ENCODE measurements at places on chromosomes 6 and 20.

DNA sequence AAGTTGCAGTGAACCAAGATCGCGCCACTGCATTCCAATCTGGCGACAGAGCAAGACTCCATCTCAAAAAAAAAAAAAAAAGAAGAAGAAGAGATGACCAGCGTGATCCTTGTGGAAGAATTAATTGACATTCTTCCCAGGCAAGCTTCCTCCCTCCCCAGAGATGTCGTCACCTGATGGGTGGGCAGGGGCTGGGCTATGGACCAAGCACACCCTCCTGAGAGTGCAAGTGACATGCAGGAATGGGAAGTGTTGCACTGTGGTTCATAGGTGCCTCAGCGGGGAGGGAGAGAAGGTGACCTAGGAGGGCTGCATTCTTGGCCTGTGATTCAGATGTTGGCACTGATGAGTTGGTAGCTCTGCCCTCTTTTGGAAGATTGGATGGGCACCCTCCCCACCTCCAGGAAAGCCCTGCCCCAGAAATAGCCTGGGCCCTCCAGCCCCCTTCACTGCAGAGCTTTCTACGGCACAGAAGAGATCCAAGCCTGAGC lies 37.8 kb downstream of the TAF8 start:
- no peak for DNase-seq

DNA sequence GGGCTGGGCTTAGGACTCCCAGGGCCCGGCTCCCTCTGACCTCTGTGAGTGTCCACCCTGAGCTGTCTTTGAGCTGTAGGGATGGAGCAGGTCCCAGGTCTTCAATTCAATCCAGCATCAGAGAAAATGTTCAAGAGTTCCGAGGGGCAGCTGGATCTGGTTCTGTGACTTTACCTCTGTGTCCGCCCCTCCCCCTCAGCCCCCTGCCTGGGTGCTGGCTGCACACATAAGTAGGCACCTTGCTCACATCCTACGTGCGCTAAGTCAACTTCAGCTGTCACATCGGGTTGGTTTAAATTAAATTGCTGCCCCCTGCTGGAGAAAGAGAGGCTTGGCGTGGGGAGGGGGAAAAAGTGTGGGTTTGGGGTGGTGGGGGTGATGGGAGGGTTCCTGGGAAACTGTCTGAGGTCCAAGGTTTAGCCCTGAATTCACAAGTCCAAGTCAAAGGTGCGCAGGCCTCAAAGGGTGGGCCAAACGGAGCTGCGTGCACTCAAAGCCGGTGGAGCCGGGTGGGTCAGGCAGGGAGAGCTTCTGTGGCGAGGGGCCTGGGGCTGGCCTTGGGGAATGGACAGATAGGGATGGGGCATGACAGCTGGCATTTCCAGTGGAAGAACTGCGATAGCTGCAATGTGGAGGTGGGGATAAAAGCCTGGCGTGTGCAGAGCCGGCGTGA lies 3.0 kb downstream of the WFDC5 start:
- no peak for DNase-seq

- DNase-seq = no peak
These were observed 3.3 kb downstream of the BMP2 start for GRCh38 chr20:6770786-6771100.

DNA sequence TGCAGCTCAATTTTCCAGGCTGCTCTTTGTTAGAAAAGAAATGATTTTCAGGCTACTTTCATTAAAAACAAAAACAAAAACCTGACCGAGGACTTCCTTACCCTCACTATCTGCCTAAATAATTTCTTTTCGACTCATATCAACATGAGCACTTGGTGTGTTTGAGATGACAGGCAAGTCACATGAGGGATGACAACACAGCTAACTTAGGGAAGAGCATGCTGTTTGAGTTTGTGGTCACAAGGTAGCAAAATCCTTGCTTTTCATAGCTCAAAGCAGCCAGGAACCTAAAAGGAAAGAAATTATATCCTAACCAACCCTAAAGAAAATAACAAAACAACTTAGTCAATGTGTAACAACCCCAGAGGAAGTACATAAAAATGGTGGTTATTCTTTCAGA lies 459.5 kb downstream of the KIF16B start:
- no peak for DNase-seq

- no peak for DNase-seq
These were observed 18.5 kb downstream of the CHD6 start for GRCh38 chr20:41599699-41600104.

DNA sequence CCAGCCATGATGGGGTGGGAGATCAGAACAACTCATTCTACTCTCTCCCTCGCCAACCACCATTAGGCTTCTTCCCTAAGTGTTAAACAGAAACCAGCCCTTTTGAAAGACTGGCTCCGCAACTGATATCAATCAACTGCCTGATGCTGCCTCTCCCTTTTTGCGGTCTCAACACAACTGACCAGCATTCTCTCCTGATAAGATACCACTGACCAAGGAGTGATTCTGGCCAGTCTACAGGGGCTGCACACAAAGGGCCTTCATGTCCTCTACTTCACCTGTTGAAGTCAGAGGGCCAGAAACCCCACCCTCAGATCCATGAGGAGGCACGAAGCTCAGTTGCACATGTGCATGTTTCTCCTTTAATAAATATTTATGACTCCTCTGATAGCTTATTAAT lies 145.1 kb downstream of the CD24 start:
- DNase-seq = no peak

Data from CD4-positive, alpha-beta T cell treated with Interferon gamma for 1 hour (primary cell).